ENCODE measurements at places on chromosomes 7 and 10.

DNA sequence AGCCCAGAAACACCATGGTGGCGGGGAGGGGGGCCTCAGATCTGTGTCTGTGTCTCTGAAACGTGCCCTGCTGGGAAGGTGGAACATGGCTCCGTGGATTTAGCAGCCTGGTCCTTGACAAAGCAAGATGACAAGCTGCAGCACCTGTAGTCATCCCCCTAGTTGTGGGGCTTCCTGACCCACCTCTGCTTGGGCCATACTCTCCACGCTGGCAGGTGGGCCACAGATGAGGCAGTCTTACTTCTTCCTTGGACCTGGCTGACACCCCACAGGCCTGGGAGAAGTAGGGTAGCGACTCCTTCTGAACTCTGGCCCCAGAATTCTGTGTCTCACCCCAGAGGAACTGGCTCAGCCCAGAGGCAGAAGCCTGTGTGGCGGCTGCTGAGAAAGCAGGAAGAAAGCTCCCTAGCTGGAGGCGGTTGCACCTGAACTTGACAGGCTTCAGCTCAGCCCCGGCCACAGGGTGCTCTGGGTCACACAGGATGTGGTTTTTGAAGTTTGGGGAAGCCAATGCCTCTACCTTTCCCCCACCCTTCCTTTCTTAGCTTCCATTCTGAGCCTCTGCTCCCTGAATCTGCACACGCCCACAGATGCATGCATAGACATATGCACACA lies 113.9 kb downstream of the ABLIM1 start:
- no peak for DNase-seq

GRCh38 chr7:71871446-71871845 lies 540.7 kb downstream of the CALN1 start:
- DNase-seq, result no peak

DNA sequence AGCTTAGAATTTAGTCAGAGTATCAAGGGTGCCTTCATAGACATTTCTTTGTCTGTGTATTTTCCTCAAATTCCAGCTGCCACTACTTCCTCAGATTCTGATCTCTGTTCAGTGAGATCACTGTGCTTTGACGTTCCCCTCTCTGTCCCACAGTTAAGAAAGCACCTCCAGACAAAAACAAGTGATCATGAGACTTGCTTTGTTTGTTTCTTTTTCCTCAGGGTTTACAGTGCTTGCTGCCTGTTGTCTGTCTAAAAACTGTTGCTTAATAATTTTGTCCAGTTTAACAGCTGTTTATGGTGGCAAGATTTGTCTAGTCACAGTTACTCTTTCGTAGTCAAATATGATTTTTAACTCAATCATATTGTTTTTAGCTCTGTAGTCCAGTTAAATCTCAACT lies 29.1 kb downstream of the TRUB1 start:
- DNase-seq, result no peak

DNA sequence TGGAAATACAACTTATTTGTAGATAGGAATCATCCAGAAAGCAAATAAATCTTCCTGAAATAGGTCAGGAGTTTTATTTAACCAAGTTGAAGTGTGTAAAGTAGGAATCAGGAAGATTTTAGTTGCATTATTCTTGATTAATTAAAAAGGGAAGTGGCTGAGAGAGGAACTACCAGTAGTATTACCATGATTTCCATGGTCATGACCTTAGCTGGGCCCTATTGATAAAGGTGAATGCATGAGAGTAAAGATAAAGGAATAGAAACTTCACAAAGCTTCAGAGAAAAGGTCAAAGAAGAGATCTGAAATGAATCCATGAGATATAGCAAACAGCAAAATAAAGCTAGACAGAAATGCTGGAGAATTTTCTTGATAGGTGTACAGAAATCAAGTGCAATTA lies 46.2 kb upstream of the DLX6 start:
- no peak for DNase-seq

DNA sequence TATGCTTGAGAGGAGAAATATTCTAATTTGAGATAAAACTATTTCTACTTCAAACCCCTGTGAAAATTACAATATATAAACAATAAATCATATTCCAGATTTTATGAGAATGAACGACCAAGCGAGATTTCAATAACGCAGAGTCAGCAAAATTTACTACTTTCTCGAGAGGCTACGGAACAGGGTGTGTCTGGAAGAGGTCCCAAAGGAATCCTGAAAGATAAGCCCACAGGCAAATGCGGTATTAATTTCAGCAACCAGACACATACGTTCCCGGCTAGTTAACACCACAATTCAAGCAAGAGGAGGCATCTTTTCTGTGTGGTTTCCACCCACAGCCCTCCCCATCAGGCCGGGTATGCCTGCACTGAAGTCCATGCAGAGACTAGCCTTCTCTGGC lies 26.4 kb downstream of the BEND7 start:
- DNase-seq, result no peak

DNA sequence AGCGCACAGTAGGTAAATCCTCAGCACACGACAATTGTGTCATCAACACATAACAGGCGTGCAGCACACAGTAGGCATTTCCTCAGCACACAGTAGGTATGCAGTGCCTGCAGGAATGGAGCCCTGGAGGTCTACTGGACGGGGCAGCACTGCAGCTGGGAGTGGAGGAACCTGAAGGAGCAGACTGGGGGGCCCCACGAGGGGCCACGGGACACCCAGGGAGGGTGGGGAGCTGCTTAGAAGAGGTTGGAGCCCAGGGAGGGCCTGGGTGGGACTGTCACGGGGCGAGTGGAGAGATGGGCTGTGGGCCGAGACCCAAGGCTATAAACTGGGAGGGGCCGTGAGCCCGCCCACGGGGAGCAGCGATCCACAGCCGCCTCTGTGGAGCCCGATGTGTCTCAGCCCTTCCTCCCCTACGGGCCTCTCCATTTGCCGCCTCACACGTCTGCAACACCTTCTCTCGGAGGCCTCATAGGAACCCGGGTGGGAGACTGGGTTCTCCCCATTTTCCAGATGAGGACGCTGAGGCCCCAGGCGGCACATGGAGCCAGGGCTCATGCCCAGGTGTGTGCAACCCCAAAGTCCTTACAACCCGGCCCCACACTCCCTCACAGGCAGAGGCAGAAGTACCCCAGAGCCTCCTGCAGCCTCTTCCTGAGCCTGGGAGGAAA lies 101.5 kb downstream of the MICALL2 start:
- no peak for DNase-seq

DNA sequence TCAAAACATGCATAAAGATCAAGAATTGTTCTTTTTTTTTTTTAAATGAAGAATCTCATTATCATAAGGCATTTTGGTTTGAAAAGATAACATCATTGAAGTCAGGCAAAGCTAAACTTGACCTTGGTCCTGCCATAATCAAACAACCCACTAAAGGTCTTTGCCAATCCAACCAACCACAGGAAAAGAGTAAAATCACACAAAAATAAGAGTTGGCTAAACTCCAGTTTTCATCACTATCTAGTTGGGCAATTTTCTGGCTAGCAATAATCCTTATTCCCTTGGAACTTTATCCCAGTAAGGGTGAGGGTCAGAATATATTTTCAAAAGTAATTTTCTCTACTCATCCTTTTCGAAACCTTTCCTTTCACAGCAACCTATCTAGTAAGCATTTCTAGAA lies 62.4 kb downstream of the HIBADH start:
- no peak for DNase-seq

- DNase-seq, result no peak
These were observed 25.2 kb upstream of the BNIP3 start for GRCh38 chr10:132006966-132007365.
